ENCODE measurements at places on chromosomes 2 and 18. TPM values are rescaled to one million over a fixed set of nuclear protein-coding genes. Genes with fewer than 3 reads are reported as not detected.

DNA sequence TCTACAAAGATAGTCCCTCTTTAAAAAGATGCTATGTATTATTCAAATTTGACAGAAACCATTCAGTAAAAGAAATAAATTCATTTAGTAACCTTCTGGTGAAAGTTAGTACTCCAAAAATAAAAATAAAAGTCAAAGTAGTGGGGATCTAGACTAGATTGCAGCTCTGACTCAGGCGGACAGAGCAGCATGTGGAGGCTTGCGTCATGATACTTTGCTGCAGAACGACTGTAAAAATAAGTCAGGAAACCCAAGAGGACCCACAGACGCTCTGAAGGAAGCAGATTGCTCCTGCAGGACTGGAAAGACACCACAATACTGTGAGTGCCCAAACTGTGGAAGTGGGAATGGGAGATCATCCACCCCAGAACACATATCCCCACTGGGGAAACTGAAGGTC lies 301.9 kb downstream of the RIT2 start:
- no peaks in the 10 kb centered on the region for H3K36me3 ChIP-seq
- H3K4me3 ChIP-seq, result no peak overlapping the region
- H3K27ac ChIP-seq, result no peak overlapping the region

GRCh38 chr18:39591649-39592048 lies 2026.1 kb upstream of the CELF4 start:
- no peaks in the 10 kb centered on the region for H3K36me3 ChIP-seq
- H3K27ac ChIP-seq, result no peak overlapping the region
- no peak overlapping the region for H3K4me3 ChIP-seq
- no peak for DNase-seq
- H3K4me1 ChIP-seq, result no peaks in the 10 kb centered on the region

Gene EVA1A
- 0.17 TPM for total RNA-seq

GRCh38 chr18:42588786-42589185 lies 526.7 kb downstream of the RIT2 start:
- H3K36me3 ChIP-seq, result no peaks in the 10 kb centered on the region
- H3K4me3 ChIP-seq, result no peak overlapping the region
- H3K4me1 ChIP-seq, result no peaks in the 10 kb centered on the region
- H3K27ac ChIP-seq, result no peak overlapping the region
- DNase-seq, result no peak

GRCh38 chr2:55519938-55520885 lies 694 bp downstream of the CFAP36 start:
- DNase-seq, result peak; percentile 35
- peak overlapping the region; percentile 93 for H3K4me3 ChIP-seq
- H3K4me1 ChIP-seq, result peaks cover 19% of the 10 kb centered on the region
- H3K27me3 ChIP-seq, result no peaks in the 10 kb centered on the region
- peaks cover 11% of the 10 kb centered on the region for H3K36me3 ChIP-seq

DNA sequence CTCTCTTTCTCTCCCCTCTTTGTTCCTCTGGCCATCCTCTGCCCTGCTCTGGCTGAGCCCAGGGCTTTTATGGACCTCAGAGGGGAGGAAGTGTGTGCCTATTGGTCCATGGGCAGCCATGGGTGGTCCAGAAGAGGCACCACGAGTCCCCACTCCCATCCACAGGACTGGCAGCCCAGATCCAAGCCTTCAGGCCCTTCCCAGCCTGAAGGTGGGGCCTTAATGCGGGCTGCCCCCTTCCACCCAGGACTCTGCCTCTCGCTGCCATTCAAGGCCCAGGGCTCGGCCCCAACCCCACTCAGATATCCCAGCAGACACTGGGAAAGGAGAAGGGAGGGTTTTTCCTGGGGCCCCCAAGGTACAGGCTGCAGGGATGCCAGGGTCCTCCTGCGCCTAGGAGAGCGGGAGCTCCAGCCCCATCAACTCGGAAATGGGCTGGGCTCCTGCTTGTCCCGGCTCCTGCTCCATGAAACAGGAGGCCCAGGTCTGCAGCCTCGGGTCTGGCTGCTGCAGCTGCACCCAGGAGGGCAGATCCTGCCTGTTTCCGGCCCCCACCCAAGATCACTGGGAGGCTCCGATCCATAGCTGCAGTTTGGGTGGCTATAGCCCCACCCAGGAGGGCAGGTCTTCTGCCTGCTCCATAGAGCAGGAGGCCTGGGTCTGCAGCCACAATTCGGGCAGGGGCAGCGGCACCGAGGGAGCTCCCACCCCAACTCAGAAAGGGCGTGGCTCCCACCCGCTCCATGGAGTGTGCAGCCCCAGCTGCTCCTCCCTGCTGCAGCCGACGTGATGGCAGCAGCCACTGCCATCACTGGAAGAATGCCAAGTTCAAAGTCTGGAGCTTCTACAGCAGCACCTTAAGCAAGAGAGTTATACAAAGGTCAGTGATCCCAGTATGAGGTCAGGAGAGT lies 116.6 kb upstream of the RBBP8 start:
- H3K4me1 ChIP-seq, result no peaks in the 10 kb centered on the region
- DNase-seq, result no peak
- H3K4me3 ChIP-seq, result no peak overlapping the region
- H3K27me3 ChIP-seq, result peaks cover 23% of the 10 kb centered on the region
- H3K27ac ChIP-seq, result no peak overlapping the region

GRCh38 chr2:235394278-235394828 lies 99.5 kb upstream of the AGAP1 start:
- H3K4me3 ChIP-seq, result no peak overlapping the region
- H3K4me1 ChIP-seq, result peaks cover 14% of the 10 kb centered on the region
- peaks cover 5% of the 10 kb centered on the region for H3K27me3 ChIP-seq
- H3K27ac ChIP-seq, result no peak overlapping the region
- DNase-seq, result no peak

Gene IL1RN
- 0.48 TPM for total RNA-seq

- H3K27me3 ChIP-seq, result no peaks in the 10 kb centered on the region
- DNase-seq, result no peak
- H3K27ac ChIP-seq, result no peak overlapping the region
- peaks cover 7% of the 10 kb centered on the region for H3K4me1 ChIP-seq
- H3K4me3 ChIP-seq, result no peak overlapping the region
Observed at GRCh38 chr2:32706815-32707579, 79.1 kb downstream of the TTC27 start.

Gene ABCG5
- total RNA-seq, result not detected

Gene FIGN
- total RNA-seq, result not detected

- H3K36me3 ChIP-seq, result no peaks in the 10 kb centered on the region
- no peak overlapping the region for H3K4me3 ChIP-seq
- no peaks in the 10 kb centered on the region for H3K4me1 ChIP-seq
Observed at GRCh38 chr2:122244598-122245229, 489.3 kb downstream of the TSN start.

DNA sequence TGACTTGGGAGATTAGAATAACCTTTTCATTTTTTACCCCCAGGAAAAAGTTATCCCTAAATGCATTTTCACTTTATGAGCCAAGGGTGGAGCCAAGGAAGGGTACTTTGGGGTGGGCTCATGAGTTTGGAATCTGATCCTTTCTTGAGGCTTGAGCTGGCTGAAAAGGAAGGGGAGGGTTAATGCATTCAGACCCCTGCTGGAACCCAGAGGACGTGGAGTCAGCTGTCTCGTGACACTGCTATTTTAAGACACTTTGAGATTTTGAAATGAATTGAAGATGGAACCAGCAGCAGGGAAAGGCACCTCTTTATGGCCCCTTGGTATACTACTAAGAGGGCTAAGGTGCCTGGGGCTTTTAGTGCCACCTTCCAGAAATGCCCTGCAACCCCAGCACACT lies 90.4 kb downstream of the MARCHF4 start:
- H3K4me3 ChIP-seq, result no peak overlapping the region
- DNase-seq, result no peak
- no peak overlapping the region for H3K27ac ChIP-seq
- no peaks in the 10 kb centered on the region for H3K4me1 ChIP-seq

GRCh38 chr2:30237966-30238800 lies 6.8 kb downstream of the LBH start:
- peaks cover 82% of the 10 kb centered on the region for H3K36me3 ChIP-seq
- H3K27me3 ChIP-seq, result no peaks in the 10 kb centered on the region
- peaks cover 86% of the 10 kb centered on the region for H3K4me1 ChIP-seq
- H3K27ac ChIP-seq, result peak overlapping the region; percentile 74

Gene SIX3
- total RNA-seq, result not detected

DNA sequence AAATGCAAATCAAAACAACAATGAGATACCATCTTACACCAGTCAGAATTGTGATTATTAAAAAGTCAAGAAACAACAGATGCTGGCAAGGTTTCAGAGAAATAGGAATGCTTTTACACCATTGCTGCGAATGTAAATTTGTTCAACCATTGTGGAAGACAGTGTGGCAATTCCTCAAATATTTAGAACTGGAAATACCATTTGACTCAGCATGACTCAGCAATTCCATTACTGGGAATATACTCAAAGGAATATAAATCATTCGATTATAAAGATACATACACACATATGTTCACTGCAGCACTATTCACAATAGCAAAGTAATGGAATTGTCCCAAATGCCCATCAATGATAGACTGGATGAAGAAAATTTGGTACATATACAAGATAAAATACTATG lies 516.7 kb downstream of the ERBB4 start:
- no peak for DNase-seq
- no peak overlapping the region for H3K27ac ChIP-seq
- H3K4me1 ChIP-seq, result no peaks in the 10 kb centered on the region
- no peaks in the 10 kb centered on the region for H3K36me3 ChIP-seq
- H3K27me3 ChIP-seq, result no peaks in the 10 kb centered on the region

GRCh38 chr2:65055422-65056214 lies 598 bp upstream of the CEP68 start:
- peaks cover 3% of the 10 kb centered on the region for H3K36me3 ChIP-seq
- peak; percentile 76 for DNase-seq
- peaks cover 59% of the 10 kb centered on the region for H3K4me1 ChIP-seq
- peak overlapping the region; percentile 92 for H3K4me3 ChIP-seq

Gene LINC00305
- not detected for total RNA-seq

DNA sequence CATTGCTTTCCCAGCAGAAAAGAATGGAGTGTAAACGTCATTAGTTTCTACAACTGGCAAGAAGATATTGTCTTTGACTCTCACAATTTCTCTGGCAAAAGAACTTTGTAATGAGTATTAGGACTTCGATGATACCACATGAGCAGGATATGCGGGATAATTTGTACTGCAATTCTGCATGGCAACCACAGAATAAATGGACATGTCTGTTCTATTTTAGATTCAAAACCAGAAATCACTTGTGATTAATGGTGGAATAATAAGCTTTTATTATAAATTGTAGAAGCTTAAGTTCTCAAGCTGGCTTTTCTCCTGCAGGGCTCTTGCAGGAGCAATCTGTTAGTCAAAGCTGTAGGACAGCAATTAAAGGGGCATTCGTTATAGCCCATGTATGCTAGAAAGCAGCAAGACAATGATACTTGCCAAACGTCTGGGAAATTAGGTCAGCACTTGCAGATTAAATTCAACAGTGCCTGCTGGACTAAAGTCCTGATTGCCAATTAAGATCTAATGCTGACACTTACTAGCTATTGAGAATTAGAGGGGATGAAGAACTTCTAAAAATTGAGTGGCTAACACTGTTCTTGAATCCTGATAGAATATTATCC lies 177.9 kb downstream of the PTH2R start:
- no peak overlapping the region for H3K27ac ChIP-seq
- H3K4me3 ChIP-seq, result no peak overlapping the region
- no peak for DNase-seq
- no peaks in the 10 kb centered on the region for H3K27me3 ChIP-seq
- H3K36me3 ChIP-seq, result no peaks in the 10 kb centered on the region
- no peaks in the 10 kb centered on the region for H3K4me1 ChIP-seq

DNA sequence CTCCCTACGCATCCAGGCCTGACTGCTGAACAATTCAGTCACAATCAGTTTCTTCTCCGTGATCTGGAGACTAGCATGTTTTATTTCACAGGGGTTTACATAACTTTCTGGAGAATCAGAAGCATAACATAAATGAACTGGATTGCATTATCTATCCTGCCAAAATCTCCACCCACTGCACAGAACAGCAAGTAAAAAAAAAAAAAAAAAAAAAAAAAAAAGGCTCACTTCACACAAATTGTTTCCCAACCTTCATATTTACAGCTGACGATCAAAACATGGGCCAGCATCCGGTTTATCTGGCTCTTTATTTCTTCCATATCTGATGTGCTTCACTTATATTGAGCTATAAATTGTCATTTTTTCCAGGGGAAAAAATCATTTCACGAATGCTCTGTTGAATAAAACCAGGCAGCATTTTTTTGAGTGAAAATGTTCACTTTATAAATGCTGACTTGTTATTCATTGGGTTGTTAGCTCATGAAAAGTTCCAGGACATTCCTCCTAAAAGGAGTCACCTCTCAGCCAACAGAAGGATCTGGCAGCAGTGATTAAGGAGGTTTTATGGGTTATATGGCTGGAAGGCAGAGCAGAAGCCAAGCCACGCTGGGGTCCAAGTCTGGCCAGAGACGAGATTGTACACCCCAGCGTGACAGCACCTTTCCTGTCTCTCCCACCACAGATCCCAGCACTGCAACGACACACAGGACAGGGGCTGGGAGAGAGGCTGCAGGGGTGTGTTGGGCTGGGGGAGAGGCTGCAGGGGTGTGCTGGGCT lies 51.2 kb upstream of the GLI2 start:
- no peak for DNase-seq
- no peaks in the 10 kb centered on the region for H3K36me3 ChIP-seq
- H3K27me3 ChIP-seq, result peaks cover 6% of the 10 kb centered on the region
- no peak overlapping the region for H3K4me3 ChIP-seq
- peaks cover 3% of the 10 kb centered on the region for H3K4me1 ChIP-seq

DNA sequence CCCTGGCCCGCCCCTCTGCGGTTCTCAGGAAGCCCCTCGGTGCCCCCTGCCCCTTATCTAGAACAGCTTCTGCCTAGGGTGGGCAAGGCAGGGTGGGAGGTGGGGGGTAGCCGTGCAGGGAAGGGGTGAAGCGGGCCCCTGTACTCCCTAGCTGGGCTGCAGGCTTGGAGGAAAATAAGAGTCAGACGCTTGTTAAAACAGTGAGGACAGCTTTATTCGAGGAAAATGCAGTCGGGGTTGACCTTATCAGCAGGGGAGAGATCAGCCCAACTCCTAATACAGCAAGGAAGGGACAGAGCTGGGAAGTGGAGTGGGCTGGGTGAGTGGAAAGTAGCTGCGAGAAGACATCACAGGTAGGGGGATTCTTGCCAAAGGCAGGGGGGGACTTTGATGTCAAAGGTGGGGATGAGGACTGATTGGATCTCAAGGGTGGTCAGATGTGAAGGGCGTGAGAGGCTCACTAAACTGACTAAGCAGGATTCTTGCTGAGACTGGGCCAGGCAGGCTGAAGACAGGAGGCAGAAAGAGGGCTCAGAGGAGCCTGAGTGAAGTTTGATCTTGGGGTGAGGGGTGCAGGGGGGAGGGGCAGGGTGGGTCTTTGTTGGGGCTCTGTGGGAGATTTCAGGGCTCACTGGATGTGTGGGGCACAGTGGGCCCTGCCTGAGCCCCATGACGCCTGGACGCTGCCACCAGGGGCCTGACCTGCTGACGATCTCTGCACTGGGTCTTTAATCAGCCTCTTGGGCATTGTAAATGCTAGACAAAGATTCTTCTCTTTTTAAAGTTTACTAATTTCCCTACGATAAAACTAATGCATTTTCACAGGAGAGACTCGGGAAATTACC lies 29.9 kb downstream of the HPCAL1 start:
- no peak for DNase-seq
- peak overlapping the region; percentile 96 for H3K27ac ChIP-seq
- peaks cover 22% of the 10 kb centered on the region for H3K36me3 ChIP-seq
- H3K4me3 ChIP-seq, result peak overlapping the region; percentile 86

Gene REG1B
- total RNA-seq, result not detected

Data from activated CD4-positive, alpha-beta T cell treated with anti-CD3 and anti-CD28 coated beads, Interleukin-2, amount 10 ng/mL, durations not matched to agents 7 days and 5 days (primary cell).